Vagina (tissue), 2 donors: ENCODE measurements at places on chromosomes 12 and 14. TPM values are rescaled to one million over a fixed set of nuclear protein-coding genes. Genes with fewer than 3 reads are reported as not detected.

VRTN gene
- total RNA-seq: not detected

PLEKHH1 gene
- total RNA-seq: 2.5 TPM

AMHR2 gene
- 1.2 TPM for total RNA-seq

RAN gene
- 250 TPM for total RNA-seq

GLT1D1 gene
- 0.74 TPM for total RNA-seq

ALDH1L2 gene
- total RNA-seq: 5.4 TPM
